Peyer's patch (tissue), 4 donors: ENCODE measurements at places on chromosomes 6 and 20. TPM values are rescaled to one million over a fixed set of nuclear protein-coding genes. Genes with fewer than 3 reads are reported as not detected.

DNA sequence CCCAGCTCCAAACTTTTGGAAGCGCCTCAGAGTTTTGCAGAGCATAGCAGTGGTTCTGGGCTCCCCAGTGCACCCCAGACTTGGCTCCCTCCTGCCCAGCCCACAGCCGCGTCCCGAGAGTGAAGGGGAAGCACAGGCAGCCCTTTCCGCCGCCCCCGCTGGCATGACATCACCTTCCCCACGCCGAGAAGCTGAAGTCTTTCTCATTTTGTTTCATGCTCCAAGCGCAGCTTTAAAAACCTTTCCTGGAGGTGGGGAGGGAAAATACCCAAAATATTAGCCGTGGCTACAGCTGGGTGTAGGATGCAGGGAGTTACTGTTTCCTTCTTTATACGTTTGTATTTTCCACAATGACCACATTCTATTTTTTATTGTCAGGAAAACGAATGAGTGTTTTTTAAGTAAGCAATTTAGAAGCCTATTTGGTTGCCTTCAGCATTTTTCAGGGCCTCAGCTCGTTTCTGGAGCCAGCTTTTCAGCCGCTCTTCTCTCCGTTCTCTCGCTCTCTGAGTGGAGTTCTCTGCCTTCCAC lies 72.9 kb downstream of the SNX5 start:
- peak overlapping the region; percentile 73 for H3K27ac ChIP-seq
- peak overlapping the region; percentile 22 for H3K4me3 ChIP-seq
- no peaks in the 10 kb centered on the region for H3K27me3 ChIP-seq
- DNase-seq, result no peak
- H3K36me3 ChIP-seq, result no peaks in the 10 kb centered on the region

DNA sequence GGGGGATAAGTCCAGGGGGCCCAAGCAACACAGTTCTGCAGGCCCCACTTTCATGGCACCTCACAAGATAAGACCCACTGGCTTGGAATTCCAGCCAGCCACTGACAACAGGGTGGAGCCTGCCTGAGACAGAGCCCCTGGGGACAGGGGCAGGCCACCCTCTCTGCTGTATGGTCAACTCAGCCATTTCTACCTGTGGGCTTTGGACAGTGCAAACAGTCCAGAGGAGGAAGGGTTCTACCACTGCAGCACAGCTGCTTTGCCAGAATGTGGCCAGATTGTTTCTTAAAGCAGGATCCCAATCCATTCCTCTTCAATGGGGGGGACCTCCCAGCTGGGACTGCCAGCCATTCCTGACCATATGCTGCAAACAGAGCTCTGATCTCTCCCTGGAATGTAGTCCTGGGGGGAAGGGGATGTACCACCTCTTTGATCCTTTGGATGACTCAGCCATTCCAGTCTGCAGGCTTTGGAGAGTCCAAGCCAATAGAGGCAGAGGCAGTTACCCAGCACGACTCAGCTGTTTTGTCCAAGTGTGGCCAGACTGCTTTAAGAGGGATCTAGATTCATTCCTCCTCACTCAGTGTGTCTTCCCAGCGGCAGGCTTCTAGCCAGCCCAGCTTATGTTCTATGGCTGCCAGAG lies 842.2 kb downstream of the EPHA7 start:
- no peak overlapping the region for H3K4me3 ChIP-seq
- no peak overlapping the region for H3K27ac ChIP-seq

PAX1 gene
- not detected for total RNA-seq

PRR18 gene
- total RNA-seq, result not detected

CDSN gene
- total RNA-seq, result not detected

GRCh38 chr6:114024746-114025145 lies 53.8 kb upstream of the HDAC2 start:
- no peaks in the 10 kb centered on the region for H3K4me1 ChIP-seq
- DNase-seq, result no peak
- H3K36me3 ChIP-seq, result no peaks in the 10 kb centered on the region
- H3K27ac ChIP-seq, result no peak overlapping the region
